ENCODE measurements at places on chromosomes 6 and 20.

- DNase-seq = no peak
Measured at GRCh38 chr20:57977141-57977540, 251.3 kb downstream of the ANKRD60 start.

- peak; percentile 35 for DNase-seq
Measured at GRCh38 chr20:45300961-45301360, 5.7 kb upstream of the RBPJL start.

DNA sequence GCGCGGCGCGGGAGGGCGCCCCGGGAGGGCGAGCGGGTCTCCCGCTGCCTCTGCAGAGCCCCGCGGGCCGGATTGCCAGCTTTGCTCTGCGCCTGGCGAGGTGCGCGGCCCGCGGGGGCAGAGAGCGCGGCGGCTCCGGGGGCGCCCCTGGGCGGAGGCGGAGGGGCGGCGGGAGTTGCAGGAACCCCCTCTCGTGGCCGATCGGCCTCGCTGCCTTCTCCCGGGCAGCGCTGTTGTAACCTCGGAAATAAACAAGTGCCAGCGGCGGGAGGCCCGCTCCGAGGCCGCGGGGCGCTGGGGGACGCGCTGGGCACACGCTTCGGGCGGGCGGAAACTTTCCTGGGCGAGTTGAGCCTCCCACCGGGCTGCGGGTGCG, 1.2 kb downstream of the CDH4 start:
- DNase-seq = no peak

DNA sequence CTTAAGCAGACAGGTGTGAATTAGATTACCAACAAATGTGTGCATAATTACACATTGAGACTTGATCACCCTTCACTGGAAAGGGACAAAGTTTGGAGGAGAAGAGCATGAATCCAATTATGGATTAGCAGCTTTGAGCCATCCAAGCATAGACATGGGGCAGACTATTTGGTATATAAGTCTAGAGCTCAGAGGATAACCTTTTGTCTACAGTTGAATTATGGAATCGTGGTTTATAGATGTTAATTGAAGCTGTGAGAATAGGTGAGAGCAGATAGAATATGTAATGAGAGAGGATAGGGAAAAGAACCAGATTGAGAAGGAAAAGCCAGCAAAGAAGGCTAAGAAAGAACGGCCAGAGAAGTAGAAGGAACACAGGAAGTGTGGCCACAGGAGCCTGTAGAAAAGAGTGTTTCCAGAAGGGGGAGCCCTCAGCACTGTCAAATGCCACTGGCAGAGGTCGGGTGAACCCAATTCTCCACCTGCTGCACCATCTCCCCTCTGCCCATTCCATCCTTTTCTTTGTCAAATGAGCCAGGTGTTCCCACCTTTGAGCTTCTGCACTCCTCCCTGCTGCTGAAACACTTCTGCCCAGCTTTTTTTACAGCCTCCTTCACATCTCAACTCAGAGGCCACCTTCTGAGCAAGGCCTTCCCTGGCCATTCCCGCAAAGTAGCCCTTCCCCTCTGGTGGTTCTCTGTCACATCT, 7.3 kb downstream of the DNTTIP1 start:
- peak; percentile 57 for DNase-seq

GRCh38 chr6:148761527-148762011, 14.7 kb downstream of the UST start:
- peak; percentile 38 for DNase-seq

DNA sequence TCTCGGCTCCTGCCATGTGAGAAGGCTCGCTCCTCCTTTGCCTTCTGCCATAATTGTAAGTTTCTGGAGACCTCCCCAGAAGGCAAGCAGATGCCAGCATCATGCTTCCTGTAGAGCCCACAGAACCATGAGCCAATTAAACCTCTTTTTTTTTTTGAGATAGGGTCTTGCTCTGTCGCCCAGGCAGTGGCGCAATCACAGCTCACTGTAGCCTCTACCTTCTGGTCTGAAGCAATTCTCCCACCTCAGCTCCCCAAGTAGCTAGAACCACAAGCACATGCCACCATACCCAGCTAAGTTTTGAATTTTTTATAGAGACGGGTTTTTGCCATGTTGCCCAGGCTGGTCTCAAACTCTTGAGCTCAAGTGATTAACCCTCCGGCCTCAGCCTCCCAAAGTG, 28.6 kb downstream of the RING1 start:
- DNase-seq = no peak

DNA sequence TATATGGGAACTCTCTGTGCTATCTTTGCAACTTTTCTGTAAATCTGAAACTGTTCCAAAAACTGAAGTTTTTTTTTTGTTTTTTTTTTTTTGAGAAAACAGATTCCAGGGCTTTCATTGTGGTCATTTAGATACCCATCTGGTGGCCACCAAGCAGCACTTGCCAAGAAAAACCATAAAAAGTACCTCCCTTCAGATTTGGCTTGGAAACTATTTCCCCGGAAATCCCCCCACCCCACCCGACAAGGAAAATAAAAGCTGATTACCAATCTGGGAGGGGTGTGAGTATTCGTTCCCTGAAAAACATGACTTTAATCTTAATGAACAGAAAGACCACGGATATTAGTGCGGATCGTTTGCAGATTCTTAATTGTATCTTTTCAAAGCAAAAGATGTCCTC, 1.9 kb downstream of the NFATC2 start:
- no peak for DNase-seq

DNA sequence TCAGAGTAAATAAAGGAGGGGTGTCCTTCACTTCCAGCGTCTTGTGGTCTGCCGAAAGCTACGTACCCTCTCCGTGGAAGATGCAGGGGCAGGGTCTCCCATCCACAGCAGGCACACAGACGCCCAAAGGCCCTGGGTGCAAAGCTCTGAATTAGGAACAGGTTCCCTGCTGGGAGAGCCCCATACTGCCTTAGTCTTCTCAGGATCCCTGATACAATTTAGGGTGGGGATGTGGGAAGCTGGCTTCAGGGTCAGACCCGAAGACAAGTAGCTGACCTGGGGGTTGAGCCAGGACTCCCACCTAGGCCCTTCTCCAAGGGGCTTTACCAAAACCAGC, 74.1 kb downstream of the TTLL2 start:
- no peak for DNase-seq

DNA sequence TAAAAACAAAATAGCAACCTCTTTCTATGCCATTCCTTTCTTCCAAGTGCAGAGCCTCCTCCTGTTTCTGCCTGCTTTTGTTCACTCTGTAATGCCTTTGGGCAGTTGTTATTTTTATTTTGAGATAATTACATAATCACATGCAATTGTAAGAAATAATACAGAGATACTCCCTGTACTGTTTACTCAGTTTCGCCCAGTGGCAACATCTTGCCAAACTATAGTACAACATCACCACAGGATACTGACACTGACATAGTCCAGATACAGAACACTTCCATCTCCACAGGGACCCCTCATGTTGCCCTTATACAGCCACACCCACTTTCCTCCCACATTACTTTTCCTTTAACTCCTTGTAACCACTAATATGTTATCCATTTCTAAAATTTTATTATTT, 59.7 kb downstream of the BANF2 start:
- DNase-seq = no peak

DNA sequence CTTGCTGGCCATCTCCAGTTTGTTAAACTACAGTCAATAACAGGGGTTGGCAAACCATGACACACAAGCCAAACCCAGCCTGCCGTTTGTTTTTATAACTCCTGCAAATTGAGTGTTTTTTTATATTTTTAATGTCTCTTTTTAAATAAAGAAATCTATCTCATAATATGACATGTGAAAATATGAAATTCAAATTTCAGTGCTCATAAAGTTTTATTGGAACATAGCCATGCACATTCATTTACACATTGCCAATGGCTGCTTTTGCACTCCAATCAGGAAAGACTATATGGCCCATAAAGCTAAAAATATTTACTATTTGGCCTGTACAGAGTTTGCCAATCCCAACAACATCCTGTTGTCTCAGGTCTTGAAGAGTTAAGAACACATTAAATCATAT, 129.0 kb upstream of the SRSF6 start:
- DNase-seq = no peak

DNA sequence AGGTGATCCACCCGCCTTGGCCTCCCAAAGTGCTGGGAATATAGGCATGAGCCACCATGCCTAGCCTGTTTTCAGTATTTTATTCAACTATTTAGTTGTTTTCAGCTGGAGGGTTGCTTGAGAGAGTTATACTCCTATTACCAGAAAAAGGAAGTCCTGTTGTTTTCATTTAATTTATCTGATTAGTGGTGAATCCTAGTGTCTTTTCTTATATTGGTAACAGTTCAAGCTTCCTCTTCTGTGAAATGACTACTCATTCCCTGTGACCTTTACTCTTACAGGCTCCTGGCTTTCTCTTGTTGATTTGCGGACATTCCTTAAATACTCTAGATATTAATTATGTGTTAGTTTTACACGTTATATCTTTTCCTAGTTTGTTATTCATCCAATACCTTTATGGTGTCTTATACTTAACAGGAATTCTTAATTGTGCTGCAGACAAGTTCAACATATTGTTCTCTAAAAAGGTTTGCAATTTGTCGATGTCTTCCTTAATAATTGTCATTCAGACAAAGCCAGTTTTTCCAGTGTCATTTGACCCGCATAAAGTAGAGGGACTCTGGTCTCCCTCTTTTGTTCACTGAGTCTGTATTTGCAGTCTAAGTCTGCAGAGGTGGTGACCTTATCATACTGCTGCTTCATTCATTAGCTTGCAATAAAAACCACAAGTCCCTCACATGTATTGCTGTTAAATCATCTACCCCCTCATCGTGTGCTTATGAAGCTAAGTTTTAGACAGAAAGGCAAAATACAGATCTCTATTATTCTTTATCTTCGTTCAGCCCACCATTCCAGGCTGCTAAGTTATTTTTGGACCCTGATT, 51.4 kb downstream of the ZBTB9 start:
- no peak for DNase-seq

DNA sequence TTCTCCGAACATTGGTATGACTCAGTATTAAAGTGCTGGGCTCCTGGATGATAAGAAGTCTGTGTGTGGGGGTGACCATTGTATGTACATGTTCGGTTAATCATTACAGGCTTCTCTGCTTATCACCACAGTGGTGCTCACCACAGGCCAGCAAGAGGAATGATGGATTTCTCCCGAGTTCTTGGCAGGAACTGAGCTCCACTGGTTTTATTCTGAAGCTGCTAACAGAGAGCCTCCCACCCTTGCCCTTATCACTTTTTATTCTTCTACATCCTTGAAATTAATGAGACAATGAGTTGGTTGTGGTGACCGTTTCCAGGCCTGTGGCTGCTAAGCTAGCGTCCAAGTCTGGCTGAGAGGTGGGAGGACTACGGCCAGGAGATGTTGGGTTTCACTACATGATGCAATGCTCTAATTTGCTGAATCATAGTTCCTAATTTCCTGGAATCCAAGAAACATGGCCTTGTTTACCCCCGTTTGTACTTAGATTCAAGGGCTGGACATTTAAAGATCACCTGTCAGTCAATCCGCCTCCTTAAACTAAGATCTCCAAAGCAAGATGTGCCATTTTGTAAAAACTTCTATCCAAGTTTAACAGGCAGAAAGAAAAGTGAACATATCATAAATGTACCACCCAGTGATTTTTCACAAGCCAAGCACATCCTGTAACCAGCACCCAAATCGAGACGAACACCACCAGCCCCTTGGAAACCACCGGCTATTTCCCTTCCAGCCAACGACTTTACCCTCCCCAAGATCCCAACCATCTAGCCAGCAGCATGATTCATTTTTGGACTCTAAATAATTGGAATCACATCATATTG, 172.5 kb downstream of the FOXA2 start:
- no peak for DNase-seq

- DNase-seq = no peak
Measured at GRCh38 chr6:140956571-140957369, 1176.0 kb upstream of the GJE1 start.

Measured in activated T-cell treated with anti-CD3 and anti-CD28 coated beads, Interleukin-2, amount 50 U/mL, for 1 hour (primary cell).